Airway epithelial cell (primary cell): ENCODE measurements at places on chromosomes 6 and 20. TPM values are rescaled to one million over a fixed set of nuclear protein-coding genes. Genes with fewer than 3 reads are reported as not detected.

Gene GCLC
- total RNA-seq: 67.3 and 78.9 TPM in 2 replicates

Gene PRSS16
- 1.7 and 7.6 TPM in 2 replicates for total RNA-seq

Gene FAM83D
- total RNA-seq: 32.0 TPM in 2 replicates

Gene SF3B5
- total RNA-seq: 211 and 214 TPM in 2 replicates

Gene KCNQ2
- not detected in 2 replicates for total RNA-seq

Gene DLL1
- total RNA-seq: 31.3 and 31.9 TPM in 2 replicates

Gene HLA-DOB
- total RNA-seq: 1.5 and 2.2 TPM in 2 replicates

Gene HLA-DMB
- total RNA-seq: not detected in 2 replicates

Gene PRICKLE4
- 0.28 and 2.5 TPM in 2 replicates for total RNA-seq

Gene CDH22
- total RNA-seq: not detected in 2 replicates

Gene CHRNA4
- total RNA-seq: not detected in 2 replicates

Gene TRIM26
- 47.3 and 59.0 TPM in 2 replicates for total RNA-seq

Gene ARFGAP1
- total RNA-seq: 44.6 and 46.3 TPM in 2 replicates

Gene MYO6
- 15.1 and 21.9 TPM in 2 replicates for total RNA-seq

Gene CYP21A2
- total RNA-seq: 0.28 TPM in 1 of 2 replicates, not detected in the other
